Cardiac muscle cell (in vitro differentiated cells and primary cell): ENCODE measurements at places on chromosomes 1 and 21. TPM values are rescaled to one million over a fixed set of nuclear protein-coding genes. Genes with fewer than 3 reads are reported as not detected.

DNA sequence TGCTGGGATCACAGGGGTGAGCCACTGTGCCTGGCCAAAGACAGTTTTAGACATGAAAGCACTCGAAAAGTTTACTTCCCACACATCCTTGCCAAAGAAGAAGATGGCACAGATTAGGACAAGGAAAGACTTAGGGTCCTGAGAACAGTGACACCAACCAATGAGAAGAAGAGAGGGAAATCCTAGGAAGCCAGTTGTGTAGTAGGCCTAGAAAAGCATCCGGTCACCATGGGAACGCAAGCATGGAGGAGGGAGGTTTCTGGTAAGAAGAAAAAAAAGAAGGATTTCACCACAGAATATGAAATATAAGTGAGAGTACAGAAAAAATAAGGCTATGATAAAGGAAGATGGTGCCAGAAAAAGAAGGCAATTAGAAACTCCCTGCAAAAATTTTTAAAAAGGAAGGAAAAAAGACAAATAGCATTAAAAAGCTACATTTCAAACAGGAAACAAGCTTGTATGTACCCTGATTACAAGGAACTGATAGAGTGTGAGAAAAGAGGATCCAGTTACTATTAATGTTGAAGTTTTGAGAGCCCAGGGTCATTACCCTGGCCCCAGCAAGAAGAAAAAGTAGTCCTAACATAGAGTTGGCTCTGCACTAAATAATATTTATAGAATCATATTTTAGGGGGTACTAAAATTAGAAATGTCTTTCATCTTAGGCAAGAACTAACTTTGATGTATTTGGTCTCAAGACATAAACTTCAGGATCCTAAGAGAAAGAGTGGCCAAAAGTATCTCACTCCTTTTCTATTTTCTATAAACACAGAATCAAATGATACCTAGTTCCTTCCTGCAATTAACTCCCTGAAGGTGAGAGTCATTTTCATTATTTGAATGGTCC is 16.1 kb downstream of the DIPK1A start:
- no peak for DNase-seq

DNA sequence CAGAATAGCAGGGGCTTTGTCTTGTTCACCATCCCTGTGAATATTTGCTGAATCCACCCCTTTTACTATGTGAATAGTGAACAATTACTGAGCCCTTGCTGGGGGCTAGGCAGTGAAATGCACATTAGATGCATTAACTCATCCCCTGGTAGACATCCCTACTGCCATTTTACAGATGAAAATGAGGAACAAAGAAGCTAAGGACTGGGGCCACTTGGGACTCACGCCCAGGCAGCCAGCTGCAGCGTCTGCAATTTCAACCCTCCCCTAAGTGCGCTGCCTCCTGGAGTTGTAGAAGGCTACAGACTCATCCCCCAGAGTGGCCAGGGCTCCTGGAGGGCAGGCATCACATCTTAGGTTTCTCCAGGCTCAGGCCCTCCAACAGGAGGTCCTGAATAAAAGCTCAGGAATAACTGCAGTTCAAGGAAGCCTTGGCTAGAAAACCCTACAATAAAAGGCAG is 31.6 kb downstream of the CAPZB start:
- DNase-seq: no peak

Gene DNM3
- polyA plus RNA-seq: 0.49 TPM in 1 of 2 replicates, not detected in the other

DNA sequence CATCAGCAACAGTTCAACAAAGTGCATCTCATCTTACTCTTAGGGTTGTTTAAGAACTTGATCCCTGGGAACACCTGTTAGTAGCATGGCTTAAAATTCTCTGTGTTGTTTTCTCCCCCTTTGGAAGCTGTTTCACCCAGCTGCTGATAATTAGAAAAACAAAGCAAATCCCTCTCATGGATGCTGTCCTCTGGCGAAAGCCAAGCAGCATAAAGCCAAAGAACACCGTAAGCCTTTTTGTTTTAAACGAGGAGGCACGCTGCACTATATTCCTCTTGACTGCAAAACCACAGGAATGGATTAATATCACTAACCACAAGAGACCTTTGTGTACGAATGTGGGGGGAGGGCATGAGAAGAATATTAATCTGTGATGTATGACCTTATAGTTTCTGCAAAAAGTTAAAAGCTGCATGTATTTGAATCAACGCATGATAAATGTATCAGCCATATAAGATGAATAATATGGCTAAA is 923.2 kb downstream of the LTN1 start:
- peak; percentile 94 for DNase-seq

GRCh38 chr1:101420406-101420805 is 183.6 kb downstream of the S1PR1 start:
- DNase-seq: peak; percentile 20

- no peak for DNase-seq
Measured at GRCh38 chr1:232438476-232438875, 191.5 kb downstream of the SIPA1L2 start.

Gene CFHR2
- not detected in 2 replicates for polyA plus RNA-seq

DNA sequence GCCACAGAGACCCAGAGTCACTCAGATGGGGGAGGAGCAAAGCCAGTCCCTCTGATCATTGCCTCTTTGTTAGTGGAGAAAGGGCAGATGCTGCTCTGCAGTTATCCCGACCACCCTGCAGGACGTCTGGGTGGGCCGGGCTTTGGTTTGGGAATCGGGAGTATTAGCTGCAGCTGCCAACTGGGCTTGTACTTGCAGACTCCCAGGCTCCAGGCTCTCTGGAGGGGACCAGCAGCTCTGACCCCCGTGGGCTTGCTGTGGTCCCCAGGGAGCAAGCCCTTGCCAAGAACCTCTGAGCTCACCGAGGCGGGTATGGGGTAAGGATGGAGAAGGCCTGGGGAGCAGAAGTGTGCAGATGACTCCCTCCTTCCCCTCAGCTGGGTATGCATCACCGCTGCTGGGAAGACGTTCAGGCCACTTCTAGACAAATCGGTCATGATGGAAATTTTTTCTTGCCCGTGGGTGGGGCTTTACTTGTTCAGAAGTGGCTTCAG is 21.6 kb downstream of the MAPKAPK2 start:
- no peak for DNase-seq

- DNase-seq: no peak
Measured at GRCh38 chr1:232170909-232171308, 459.0 kb downstream of the SIPA1L2 start.

Gene ANGPTL3
- polyA plus RNA-seq: 0.94 TPM in 1 of 2 replicates, not detected in the other

GRCh38 chr1:7783178-7783711 is 846 bp upstream of the PER3 start:
- DNase-seq: peak; percentile 80

Gene ZBTB8A
- 2.6 and 4.4 TPM in 2 replicates for polyA plus RNA-seq

Gene C1orf167
- 0.44 and 1.00 TPM in 2 replicates for polyA plus RNA-seq

Gene LYSMD1
- 4.9 and 8.0 TPM in 2 replicates for polyA plus RNA-seq

DNA sequence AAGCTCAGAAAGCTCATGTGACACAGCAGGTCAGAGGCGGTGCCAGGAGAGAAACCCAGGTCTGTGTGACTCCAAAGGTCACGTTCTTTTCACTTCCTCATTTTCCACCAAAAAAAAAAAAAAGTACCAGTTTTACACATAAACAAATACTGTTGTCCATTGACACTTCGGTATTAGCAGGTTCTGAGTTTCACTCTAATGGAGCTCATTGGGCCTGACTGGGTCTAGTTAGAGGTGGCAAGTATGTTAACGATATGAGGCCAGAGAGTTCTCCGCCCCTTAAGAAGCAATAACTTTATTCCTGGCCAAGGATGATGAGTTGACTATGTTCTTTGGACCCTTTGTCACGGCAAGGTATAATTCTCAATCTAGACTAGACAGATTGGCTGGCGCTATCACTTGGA is 30.0 kb upstream of the SDE2 start:
- DNase-seq: no peak

Gene SLC44A3
- 1.1 and 1.2 TPM in 2 replicates for polyA plus RNA-seq

Gene PLCH2
- polyA plus RNA-seq: 0.44 and 1.5 TPM in 2 replicates

Gene IFI44
- not detected in 2 replicates for polyA plus RNA-seq

DNA sequence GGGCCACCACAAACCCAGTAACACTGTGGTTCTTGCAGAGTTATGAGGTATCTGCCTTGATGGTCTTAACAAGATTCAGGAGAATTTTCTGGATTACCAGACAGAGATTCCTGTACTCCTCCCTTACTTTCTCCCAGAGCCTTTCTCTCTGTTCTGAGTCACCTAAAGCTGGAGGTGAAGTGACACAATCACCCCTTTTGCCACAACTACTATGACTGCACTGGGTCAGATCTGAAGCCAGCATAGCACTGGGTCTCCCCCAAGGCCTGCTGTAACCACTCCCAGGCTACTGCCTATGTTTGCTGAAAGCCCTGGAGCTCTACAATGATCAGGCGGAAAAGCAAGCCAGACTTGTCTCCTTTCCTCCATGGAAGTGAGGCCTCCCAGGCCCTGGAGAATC is 156.7 kb upstream of the NEGR1 start:
- no peak for DNase-seq

DNA sequence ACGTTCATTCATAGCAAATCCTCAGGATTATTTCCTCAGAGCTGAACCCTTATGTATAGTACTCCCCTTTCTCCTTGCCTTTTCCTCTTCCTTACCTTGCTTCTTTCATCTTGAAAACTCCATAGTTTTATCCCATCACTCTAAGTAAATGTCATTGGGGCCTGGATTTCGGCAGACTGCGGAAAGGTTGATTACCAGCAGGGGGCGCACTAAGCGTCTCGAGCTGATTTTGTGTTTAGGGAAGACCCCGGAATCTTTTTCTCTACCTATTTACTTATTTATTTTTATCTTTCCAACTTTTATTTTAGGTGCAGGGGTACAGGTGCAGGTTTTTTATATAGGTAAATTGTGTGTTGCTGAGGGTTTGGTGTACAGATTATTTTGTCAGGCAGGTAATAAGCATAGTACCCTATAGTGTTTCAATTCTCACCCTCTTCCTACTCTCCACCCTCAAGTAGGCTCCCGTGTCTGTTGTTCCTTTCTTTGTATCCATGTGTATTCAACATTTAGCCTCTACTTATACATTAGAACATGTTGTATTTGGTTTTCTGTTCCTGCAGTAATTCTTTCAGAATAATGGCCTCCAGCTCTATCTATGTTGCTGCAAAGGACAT is 11.4 kb upstream of the MTARC1 start:
- peak; percentile 57 for DNase-seq

GRCh38 chr1:94757931-94758330 is 62.2 kb upstream of the SLC44A3 start:
- peak; percentile 94 for DNase-seq

Gene SELENON
- polyA plus RNA-seq: 111 and 130 TPM in 2 replicates

GRCh38 chr1:217627431-217627830 is 3.5 kb downstream of the GPATCH2 start:
- no peak for DNase-seq

- DNase-seq: peak; percentile 59
Measured at GRCh38 chr1:222786121-222786520, 28.7 kb upstream of the DISP1 start.

Gene TTC34
- polyA plus RNA-seq: not detected in 2 replicates

DNA sequence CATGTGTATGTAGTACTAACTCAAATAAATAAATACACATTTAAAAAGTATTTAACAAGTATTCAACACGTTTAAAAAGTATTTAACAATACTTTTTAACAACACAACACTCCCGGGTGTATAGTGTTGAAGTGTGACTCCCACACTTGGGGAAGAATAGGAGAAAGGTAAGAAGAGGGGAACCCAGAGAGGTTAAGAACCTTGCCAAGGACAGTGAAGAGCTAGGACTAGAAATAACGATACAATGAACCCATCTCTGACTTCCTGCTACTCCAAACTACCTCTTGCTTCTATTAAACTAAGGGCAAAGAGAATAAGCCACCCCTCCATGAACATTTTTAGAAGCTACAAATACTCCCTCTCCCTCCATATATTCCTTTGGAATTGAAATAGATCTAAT is 1.7 kb upstream of the GFI1 start:
- no peak for DNase-seq

GRCh38 chr1:66367369-66367768 is 166.6 kb upstream of the SGIP1 start:
- DNase-seq: no peak

- no peak for DNase-seq
Measured at GRCh38 chr1:105210747-105211146, 1461.0 kb downstream of the AMY1C start.

GRCh38 chr1:13732971-13733667 is 33.1 kb downstream of the PRDM2 start:
- DNase-seq: no peak

Gene KAZN
- 17.5 and 21.5 TPM in 2 replicates for polyA plus RNA-seq

Gene KLHDC8A
- polyA plus RNA-seq: 1.2 TPM in 1 of 2 replicates, not detected in the other

DNA sequence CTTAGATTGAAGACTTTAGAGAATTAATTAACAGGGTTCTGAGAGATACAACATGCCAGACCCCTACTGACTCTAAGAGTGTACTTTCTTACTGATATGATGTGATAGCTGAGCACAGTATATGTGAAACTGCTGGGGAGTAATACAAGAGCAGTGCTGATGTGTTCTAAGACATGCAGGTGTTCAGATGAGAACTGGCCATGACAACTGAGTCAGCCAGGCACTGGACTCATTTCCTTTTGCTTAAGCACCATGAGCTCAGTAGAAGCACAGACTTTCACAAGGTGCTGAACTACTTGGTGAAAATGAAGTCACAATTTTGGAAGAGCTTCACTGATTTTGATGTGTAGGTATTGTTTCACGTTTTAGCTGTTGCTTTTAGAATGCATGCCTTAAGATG is 15.9 kb upstream of the POGZ start:
- no peak for DNase-seq

Gene CLCA4
- polyA plus RNA-seq: not detected in 2 replicates

- DNase-seq: no peak
Measured at GRCh38 chr1:41243079-41243385, 926 bp upstream of the SCMH1 start.
